ENCODE measurements at places on chromosomes 7 and 10.

- DNase-seq = no peak
Measured at GRCh38 chr7:106938803-106939202, 73.7 kb downstream of the PIK3CG start.

GRCh38 chr10:82278401-82279182 lies 403.6 kb downstream of the NRG3 start:
- no peak for DNase-seq

GRCh38 chr7:24685708-24686107 lies 71.6 kb downstream of the GSDME start:
- no peak for DNase-seq

DNA sequence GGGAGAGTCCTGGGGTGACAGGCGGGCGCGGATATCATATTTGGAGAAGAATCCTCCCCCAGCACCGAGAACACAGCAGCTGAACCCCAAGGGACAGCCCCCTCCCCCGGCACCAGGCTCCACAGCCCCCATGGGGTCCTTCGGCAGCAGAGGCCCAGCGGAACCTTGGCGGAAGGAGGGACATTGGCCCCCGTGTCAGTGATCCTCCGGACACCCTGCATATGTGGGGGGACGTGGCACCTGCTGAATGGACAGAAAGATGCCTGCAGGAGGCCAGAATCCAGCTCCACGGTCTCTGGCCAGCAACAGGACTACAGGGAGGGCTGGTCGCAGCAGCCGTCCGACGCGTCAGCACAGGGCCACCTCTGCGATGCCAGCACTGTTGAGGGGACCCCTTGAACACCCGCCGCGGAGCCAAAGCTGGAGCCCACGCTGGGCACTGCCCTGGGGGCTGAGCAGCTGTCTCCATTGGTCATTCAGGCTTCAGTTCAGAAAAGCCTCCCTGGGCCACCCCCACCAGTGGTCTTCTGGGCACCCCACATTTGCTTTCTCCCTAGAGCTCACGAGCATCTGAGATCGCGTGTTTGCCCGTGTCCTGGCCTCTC lies 240.1 kb downstream of the ELFN1 start:
- no peak for DNase-seq

DNA sequence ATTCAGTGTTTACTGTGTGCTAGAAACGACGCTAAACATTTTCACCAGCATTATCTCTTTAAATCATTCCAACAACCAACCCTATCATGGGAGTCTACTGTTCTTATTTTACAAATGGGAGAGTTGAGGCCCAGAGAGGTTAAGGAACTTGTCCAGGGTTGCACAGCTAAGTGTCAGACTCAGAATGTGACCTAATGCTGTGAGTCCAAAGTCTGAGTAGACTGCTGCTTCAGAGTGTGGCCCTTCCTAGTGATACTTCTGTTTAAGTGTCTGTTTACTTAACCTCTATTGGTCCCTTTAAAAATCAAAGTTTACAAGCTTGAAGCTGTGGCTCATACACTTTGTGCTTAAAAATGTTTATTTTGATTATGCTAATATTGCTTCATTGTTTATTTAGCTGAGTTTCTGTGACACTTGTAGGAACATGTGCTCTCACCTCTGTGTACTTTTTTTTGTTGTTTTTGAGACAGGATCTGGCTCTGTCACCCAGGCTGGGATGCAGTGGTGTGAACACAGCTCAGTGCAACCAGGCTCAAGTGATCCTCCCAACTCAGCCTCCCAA lies 84.4 kb upstream of the SYPL1 start:
- DNase-seq = peak; percentile 6

DNA sequence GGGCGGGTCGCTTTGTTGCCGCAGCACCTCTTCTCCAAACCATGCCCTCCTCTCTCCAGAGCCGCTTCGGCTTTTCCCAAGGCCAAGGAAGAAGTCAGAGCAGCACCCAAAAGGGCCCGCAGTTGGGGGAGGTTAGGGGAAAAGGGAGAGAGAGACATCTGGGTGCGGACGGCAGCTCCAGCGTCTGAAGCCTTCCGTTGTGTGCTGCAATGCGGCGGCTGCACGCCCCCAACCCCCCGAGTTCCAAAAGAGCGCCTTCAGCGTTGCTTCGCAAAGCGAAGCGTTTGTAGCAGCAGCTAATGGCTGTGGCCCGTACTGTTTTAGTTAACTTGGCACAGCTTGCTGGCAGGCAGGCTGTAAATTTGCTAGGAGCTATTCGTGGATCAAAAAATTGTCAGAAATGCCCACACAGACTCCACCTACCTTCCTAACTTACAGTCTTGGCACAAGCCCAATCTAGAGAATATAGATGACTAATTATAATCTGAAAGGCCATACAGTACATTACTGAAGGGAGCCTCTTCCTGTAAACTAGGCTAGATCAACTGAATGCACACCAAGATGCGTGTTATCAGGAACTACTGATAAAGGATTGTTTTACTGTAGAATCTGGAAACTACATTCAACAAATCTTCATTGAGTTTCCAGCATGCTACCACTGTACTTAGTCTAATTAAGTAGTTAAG lies 1.1 kb upstream of the KBTBD2 start:
- peak; percentile 61 for DNase-seq

- no peak for DNase-seq
Measured at GRCh38 chr10:117408436-117409384, 33.5 kb upstream of the PDZD8 start.

DNA sequence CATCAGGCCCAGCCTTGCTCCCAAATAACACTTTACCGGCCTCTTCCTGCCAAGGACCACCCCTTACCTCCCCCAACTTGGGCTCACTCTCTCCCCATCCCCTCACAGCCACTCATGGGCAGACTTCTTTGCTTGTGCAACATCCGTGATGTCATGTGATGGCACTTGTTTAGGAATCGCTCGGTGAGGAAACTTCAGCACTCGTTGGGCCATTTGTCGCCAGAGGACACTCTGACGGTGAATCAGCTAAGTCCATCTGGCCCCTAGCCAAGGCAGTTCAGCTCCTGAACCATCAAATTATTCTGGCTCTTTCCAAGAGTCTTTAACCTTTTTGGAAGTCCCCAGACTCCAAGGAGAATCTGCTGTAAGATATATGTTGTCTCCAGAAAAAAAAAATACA lies 19.2 kb downstream of the BTBD16 start:
- DNase-seq = no peak

- DNase-seq = peak; percentile 54
Measured at GRCh38 chr10:126500866-126501265, 112.6 kb upstream of the ADAM12 start.

- DNase-seq = no peak
Measured at GRCh38 chr7:141704112-141704511, 2.1 kb upstream of the DENND11 start.

- no peak for DNase-seq
Measured at GRCh38 chr10:120426306-120426705, 30.7 kb upstream of the PLPP4 start.

- no peak for DNase-seq
Measured at GRCh38 chr7:43244232-43244631, 131.8 kb downstream of the HECW1 start.

DNA sequence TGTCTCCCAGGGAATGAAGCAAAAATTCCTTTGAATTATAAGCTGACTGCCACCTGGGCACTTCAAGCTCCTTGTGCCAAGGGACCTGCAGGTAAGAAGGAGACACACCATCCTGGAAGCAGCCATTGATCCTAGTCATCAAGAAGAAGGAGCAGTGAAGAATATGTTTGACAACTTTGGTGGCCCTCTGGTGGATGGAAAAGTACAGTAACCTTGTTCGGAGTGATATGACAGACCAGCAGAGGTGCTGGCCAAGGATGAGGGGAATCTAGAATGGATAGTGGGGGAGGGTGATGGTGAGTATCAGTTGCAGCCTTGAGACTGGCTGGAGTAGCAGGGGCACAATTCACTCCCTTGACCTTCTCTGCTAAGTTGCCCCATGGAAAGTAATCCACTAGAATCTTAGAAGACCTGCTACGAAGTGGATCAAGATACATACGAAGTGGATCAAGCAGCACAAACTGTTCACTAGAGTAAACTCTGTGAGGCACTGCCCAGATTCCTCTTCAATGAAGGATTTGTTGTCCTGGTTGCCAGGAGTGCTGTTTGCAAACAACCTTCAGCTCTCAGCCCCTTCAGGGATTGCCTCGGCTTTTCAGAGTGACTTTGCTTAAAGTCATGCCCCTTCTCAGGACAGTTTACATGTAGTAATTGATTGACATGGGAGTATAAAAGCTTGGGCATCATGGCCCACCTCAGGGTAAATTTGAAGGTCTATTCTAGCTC lies 44.8 kb upstream of the ORC5 start:
- DNase-seq = no peak

GRCh38 chr7:7672545-7673239 lies 32.1 kb downstream of the UMAD1 start:
- no peak for DNase-seq

GRCh38 chr7:116273918-116274301 lies 63.6 kb downstream of the TES start:
- DNase-seq = no peak

DNA sequence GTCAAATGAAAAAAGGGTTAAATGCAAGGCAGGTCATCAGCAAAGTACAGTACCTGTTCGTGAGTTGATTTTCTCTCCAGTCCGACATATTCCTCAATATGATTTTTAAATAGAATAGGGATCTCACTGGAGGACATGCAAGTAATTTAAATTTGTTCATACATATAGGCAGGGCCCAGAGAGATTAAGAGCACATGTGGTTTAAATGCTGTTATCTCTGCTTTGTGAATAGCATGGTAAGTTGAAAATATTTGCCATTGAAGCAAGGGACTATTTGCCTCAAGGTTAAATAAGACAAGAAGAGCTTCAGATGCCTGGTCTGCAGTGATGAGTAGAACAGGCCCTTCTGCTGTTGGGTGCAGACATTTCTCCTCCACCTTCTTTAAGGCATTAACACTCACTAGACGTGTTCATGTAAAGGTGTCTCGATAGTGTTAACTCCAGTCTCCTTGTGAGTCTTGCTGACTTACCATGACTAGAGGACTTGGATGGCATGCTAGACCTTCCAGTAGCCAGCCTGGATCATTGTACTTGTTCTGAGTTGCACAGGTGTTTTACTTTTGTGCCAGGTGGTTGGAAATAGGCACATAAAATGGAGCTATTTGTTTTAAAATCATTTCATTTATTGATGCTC lies 15.6 kb upstream of the AKR1C3 start:
- no peak for DNase-seq

DNA sequence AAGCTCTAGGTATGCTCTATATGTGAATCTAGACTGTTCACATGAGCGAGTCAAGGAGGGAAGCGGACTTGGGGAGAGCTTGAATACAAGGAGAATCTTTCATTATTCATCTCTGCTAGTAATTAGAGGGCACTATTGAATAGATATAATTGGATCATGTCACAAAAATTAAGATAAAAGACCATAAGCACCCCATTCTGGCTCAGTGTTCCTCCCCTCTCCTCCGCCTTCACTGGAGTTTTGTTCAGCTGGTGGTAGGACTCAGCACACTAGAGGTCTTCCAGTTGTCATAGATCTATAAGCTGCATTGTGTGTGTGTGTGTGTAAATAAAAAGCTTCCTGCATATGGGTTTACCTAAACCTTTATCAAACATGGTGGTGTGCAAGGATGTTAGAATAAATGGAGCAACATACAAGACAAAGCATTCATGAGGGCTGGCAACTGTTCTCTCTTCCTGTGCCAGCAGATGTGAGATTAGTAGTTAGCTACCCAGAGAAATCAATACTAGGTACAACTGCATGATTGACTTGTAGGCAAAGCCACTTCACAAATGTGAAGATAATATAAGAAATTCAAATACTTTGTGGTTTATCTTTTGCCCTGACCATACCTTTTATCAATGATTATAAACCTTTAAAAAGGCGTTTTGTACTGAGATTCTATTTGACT lies 142.6 kb downstream of the CREB5 start:
- DNase-seq = no peak

- no peak for DNase-seq
Measured at GRCh38 chr7:26328498-26329390, 37.1 kb downstream of the SNX10 start.

- DNase-seq = no peak
Measured at GRCh38 chr7:159023746-159024145, 120.9 kb downstream of the VIPR2 start.

DNA sequence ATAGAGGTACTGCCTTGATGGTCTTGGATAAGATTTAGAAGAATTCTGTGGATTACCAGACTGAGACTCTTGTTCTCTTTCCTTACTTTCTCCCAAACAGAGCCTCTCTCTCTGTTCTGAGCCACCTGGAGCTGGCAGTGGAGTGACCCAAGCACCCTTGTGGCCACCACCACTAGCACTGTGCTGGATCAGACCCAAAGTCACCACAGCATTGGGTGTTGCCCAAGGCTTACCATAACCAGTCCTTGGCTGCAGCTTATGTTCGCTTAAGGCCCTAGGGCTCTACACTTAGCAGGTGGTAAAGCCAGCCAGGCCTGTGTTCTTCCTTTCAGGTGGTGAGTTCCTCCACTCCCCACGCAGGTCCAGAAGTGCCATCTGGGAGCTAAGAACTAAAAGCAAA lies 79.8 kb downstream of the SEM1 start:
- no peak for DNase-seq

DNA sequence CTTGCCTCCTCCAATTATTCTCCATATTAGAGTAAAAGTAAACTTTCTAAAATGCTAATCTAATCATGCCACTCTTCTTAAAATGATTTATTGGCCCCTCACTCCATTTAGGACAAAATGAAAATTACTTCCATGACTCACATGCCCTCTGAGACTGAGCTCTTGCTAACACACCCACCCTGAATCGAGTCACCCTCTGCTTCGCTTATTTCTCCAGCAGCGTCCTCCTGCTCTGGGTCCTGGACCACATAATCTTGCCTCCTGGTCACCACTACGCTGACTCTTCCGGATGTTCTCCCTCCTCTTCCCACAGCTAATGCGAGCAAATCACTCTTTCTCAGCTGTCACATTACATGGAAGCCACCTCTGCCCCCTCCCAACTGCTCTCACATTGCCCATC lies 384.0 kb upstream of the FZD8 start:
- no peak for DNase-seq

DNA sequence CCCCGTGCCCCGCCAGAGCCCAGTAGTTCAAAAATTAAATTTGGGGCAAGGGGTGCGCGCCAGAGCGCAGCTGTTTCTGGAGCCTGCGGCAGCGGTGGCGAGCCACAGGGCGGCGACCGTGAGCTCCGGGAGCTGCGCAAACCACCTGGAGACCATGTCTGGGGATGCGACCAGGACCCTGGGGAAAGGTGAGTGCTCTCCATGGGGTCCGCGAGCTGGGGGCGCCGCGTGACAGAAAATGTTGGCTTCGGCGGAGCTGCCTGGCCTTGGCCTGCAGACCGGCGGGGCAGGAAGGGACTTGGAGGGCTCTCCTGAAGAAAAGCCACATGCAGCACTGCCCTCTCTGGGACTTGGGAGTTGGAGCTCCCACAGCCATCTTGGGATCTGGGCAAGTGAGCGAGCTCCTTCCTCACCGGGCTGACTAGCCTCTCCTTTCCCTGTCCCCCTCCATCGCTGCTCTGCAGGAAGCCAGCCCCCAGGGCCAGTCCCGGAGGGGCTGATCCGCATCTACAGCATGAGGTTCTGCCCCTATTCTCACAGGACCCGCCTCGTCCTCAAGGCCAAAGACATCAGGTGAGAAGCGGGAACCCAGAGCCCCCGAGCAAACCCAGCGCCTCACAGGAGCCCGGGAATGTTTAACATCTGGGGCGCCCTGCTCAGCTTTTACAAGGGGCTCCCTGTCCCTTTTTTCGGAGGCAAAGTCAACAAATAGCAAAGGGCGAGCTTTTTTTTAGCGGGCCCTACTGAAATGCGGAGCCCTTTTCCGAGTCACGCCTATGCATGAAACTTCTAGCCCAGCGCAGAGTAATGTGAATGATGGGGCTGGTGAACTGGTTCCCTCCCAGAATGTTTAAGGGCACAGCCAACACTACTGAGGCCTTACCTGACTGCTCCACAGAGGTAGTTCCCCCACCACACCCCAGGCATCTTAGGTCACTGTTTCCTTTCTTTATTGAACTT lies 6.1 kb downstream of the GSTO2 start:
- no peak for DNase-seq

- no peak for DNase-seq
Measured at GRCh38 chr10:61719906-61720305, 57.2 kb downstream of the CABCOCO1 start.

Measured in HCEC 1CT (cell line).